ENCODE measurements at places on chromosomes 3 and 15. TPM values are rescaled to one million over a fixed set of nuclear protein-coding genes. Genes with fewer than 3 reads are reported as not detected.

ALDH1A3 gene
- 19.0 TPM for total RNA-seq

ADAMTS9 gene
- 161 TPM for total RNA-seq

FBXO40 gene
- not detected for total RNA-seq

POLQ gene
- 0.63 TPM for total RNA-seq

SHISA5 gene
- total RNA-seq = 183 TPM

GNB4 gene
- total RNA-seq = 84.9 TPM

BLOC1S6 gene
- total RNA-seq = 46.8 TPM

ZWILCH gene
- 6.6 TPM for total RNA-seq

SLC27A2 gene
- total RNA-seq = 0.39 TPM

CAMKV gene
- not detected for total RNA-seq

HYAL1 gene
- 9.3 TPM for total RNA-seq

OR4F15 gene
- not detected for total RNA-seq

MAGI1 gene
- total RNA-seq = 69.2 TPM

CCDC39 gene
- total RNA-seq = not detected

C3orf22 gene
- total RNA-seq = not detected

CMTM8 gene
- 2.9 TPM for total RNA-seq

CATSPER2 gene
- total RNA-seq = 7.0 TPM

NRG4 gene
- not detected for total RNA-seq

SERPINI2 gene
- 0.51 TPM for total RNA-seq

SSUH2 gene
- 0.78 TPM for total RNA-seq

SYNM gene
- total RNA-seq = 81.9 TPM

CALML4 gene
- 4.0 TPM for total RNA-seq

LYZL4 gene
- not detected for total RNA-seq

ANKRD34C gene
- 0.42 TPM for total RNA-seq

CCDC80 gene
- 241 TPM for total RNA-seq

GALNT15 gene
- total RNA-seq = 113 TPM

CCDC54 gene
- total RNA-seq = not detected

ZNF774 gene
- 6.1 TPM for total RNA-seq

ALCAM gene
- total RNA-seq = 89.9 TPM

FBXW12 gene
- not detected for total RNA-seq

NMNAT3 gene
- 12.7 TPM for total RNA-seq

EFCAB12 gene
- 0.36 TPM for total RNA-seq

MYEF2 gene
- 105 TPM for total RNA-seq

ITIH1 gene
- not detected for total RNA-seq

USP19 gene
- 54.8 TPM for total RNA-seq

CD200R1 gene
- total RNA-seq = 6.5 TPM

FANCD2 gene
- total RNA-seq = 1.9 TPM

SLC2A2 gene
- not detected for total RNA-seq

TEX55 gene
- total RNA-seq = not detected

ALS2CL gene
- 28.7 TPM for total RNA-seq

FGF12 gene
- 0.91 TPM for total RNA-seq

TM4SF4 gene
- not detected for total RNA-seq

DUOXA2 gene
- total RNA-seq = not detected

VWA5B2 gene
- not detected for total RNA-seq

SHC4 gene
- 18.6 TPM for total RNA-seq

GP9 gene
- total RNA-seq = not detected

C2CD4A gene
- total RNA-seq = 0.36 TPM

CD86 gene
- total RNA-seq = 19.7 TPM

RABL3 gene
- 16.6 TPM for total RNA-seq

NEK10 gene
- 3.5 TPM for total RNA-seq

OR5K2 gene
- not detected for total RNA-seq

MEX3B gene
- 1.2 TPM for total RNA-seq

DTX3L gene
- total RNA-seq = 26.6 TPM

Measured in aorta (tissue), 5 donors.